ENCODE measurements at places on chromosomes 1 and 21.

- no peak for DNase-seq
These were observed 522.4 kb downstream of the MATN1 start for GRCh38 chr1:30201015-30201414.

GRCh38 chr1:158208586-158209116, 28.0 kb downstream of the CD1D start:
- DNase-seq, result no peak

GRCh38 chr1:223344491-223344890, 19.5 kb downstream of the SUSD4 start:
- DNase-seq, result no peak

- DNase-seq, result no peak
These were observed 47.8 kb downstream of the UROD start for GRCh38 chr1:45059829-45060228.

- DNase-seq, result no peak
These were observed 58.1 kb downstream of the CASZ1 start for GRCh38 chr1:10738061-10739058.
